ENCODE measurements at places on chromosomes 6 and 20.

- peak; percentile 82 for DNase-seq
Observed at GRCh38 chr20:32702706-32703425, 29.1 kb upstream of the C20orf203 start.

DNA sequence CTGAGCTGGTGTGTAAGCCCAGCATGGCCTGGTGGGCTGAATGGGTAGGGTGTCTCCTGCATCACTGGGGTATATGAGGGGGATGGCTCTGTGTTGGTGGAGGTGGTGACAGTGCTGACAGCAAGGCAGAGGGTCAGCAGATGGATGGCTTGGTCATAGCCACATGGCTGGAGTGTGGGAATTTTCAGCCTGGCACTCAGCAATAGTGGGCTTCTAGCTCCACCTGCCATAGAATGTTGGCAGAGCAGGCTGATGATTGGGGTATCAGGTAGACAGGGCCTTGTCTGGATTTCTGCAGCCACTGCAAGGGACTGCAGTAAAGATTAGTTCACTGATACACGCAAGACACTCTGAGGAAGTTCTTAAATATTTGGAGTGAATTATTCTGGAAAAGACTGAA lies 137.5 kb upstream of the BACH2 start:
- DNase-seq: no peak

DNA sequence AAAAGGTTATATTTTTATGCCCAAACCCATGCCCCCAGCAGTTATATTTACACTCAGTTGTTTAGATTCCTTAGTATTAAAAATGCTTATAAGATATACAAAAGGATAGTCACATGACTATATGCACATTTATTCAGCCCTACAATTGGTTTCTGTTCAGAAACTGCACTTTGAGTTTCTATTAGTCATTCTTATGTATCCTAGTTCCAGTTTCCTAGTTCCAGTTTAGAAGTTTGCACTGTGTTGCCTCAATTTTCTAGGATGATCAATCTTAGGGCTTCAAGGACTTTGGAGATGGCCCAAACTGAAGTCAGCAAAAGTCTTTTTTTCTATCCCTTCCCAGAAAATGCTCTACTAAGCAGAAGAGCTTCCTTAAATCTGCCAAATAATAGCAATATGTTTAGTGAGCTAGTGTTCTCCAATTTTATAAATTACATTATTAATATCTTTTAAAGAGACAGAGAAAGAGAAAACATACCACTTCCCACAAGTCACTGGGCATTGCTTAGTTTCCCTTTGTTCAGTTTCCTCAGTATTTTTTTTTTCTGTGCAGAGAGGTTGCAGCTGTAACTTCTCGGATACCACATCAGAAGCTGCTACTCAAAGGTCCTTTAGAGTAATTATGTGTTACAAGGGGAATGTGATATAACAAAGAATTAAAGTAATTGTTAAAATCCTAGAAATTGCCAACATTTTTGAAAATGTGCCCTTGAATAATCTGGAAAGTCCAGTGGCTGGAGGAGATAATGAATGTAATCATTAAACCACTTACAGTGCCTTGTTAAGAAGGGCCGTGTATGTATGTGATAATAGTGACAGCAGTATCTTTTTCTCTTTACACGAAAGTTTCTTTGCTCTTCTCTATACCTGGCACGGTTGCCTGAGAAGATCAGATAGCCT lies 138.8 kb downstream of the KHDRBS2 start:
- DNase-seq: no peak

GRCh38 chr6:146861029-146861563 lies 262.3 kb downstream of the ADGB start:
- no peak for DNase-seq

DNA sequence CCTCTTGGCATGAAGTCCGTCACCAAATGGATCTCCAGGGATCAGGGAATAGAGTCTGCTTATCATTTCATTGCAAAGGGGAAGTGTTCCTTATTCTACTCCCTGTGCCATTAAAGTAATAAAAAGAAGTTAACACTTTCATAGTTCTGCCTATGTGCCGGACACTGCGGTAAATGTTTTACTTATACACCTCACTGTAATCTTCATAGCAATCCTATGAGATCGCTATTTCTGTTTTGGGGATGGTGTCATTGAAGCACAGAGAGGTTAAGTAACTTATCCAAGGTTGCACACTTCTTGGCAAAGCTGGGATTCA lies 177.7 kb downstream of the TSHZ2 start:
- no peak for DNase-seq

DNA sequence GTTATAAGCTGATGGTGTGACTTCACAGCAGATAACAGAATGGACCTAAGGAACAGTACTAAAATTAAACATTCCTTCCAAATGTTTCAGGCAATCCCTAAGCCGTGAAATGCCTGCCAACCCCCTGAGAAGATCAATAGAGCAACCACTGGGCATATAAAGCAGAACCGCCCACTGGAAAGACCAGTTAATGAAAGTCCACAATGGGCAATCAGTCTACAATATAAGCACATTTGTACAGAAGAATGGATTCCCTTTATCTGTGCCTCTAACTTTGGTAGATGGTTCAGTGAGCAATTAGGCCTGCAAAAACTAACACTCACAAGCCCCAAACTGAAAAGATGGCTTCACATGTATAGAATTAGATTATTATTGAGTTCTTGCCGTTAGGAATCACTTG lies 286.6 kb downstream of the UBE3D start:
- DNase-seq: no peak

DNA sequence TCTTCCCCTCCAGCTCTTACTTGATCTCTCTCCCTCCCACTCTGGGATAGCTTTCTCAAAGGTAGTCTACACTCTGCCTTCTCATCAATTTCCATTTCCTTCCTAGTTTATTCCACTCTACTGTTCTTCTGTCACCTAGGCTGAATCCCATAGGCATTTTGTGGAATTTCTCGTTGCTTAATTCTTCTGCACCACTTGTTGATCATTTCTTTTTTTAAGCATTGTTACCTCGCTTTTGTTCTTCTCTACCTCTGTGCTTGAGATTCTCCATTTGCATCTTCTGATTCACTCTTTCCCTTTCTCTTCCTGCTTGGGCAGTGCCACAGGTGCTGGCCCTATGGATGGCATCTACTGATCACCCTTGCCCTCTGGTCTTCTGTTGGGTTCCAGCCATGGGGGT lies 567.2 kb downstream of the CDH26 start:
- no peak for DNase-seq

DNA sequence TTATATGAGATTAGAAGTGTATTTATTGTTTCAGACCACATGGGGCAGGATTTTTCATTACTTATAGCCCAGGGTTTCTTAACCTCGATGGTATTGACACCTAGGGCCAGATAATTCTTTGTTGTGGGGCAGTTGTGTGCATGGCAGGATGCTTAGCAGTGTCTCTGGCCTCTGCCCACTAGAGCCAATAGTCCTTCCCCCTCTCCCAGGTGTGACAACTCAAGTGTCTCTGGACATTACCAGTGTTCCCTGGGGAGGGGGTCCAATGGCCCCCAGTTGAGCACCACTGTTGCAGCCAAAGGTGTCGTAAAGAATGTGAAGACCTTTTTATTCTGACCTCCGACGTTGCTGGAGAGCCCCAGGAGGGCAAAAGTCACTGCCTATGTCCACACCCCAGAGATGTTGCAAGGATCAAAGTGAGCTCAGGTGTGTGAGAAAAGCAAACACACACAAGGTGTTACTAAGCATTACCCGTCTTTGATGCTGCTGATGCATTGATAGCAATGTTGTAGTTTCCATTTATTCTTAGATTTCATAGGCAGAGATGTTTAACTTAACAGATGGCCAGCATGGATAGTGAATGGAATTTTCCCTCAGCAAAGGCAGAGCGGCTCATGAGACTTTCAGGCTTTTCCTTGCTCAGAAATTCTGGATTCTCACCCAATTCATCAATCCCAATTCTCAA lies 22.2 kb downstream of the BANF2 start:
- DNase-seq: no peak

DNA sequence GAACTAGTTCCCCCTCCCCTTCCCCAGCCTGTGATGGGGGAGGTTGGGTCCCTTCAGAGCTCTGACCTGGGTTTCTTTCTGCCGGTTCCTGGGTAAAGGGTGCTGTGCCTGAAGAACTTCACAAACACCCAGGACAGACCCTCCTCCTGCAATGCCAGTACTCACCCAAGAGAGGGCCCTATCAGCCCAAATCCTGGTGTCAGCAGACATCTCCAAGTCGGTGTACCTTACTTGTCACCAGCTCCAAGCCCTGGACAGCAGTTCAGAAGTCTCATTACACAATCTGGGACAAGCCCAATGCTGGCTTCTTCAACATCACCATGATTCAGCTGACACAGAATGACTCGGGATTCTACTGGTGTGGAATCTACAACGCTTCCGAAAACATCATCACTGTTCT lies 467 bp downstream of the TREML4 start:
- no peak for DNase-seq

DNA sequence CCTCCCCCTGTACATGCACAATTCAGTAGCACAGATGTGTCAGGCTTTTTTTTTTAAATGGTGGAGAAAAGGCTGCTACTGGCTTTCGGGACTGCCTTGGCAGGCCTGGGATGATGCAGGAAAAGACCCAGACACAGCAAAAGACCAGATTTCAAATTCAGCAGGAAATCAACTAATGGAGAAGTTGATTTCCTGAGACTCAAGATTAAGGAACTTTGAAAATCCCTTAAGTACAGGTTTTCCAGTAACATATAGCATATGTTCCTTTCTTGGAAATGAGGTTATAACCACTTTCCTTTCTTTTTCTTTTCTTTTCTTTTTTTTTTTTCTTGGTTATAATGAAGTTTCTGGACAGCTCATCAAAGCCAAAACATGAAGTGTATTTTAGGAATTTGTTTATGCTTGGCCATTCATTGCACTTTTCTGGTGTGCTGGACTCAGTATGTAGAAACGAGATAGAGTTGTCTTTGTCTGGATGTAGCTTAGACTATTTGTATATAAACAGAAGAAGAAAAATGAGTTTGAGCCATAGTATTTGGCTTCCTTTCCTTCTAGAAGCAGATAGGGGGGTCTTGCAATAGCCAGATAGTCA lies 119.4 kb downstream of the SASH1 start:
- no peak for DNase-seq

DNA sequence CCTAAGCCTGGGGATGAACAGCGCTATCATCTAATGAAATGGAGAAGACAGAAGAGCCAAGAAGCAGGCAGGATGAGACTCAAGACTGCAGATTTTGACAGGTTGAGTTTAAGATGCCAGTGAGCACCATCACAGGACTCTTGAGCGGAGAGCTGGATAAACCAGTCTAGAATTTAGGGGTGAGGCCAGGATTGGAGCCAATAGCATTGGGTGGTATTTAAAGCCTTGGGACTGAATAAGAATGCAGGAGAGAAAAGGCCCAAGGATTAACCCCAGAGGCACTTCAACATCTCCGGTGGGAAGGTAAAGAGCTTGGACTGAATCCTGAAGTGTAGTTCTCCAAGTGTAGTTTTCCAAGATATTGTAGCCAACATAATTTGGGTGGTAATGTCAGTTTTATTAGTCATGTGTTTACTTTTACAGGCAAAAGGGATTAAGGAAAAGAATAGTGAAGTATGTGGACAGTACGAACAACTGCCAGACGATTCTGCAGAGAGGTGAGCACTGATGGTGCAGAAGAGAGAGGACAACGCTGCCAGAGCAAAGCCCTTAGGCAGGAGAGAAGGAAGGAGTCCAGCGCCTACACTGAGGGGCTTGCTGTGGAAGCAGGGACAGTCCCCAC lies 85.2 kb downstream of the DTNBP1 start:
- DNase-seq: no peak

DNA sequence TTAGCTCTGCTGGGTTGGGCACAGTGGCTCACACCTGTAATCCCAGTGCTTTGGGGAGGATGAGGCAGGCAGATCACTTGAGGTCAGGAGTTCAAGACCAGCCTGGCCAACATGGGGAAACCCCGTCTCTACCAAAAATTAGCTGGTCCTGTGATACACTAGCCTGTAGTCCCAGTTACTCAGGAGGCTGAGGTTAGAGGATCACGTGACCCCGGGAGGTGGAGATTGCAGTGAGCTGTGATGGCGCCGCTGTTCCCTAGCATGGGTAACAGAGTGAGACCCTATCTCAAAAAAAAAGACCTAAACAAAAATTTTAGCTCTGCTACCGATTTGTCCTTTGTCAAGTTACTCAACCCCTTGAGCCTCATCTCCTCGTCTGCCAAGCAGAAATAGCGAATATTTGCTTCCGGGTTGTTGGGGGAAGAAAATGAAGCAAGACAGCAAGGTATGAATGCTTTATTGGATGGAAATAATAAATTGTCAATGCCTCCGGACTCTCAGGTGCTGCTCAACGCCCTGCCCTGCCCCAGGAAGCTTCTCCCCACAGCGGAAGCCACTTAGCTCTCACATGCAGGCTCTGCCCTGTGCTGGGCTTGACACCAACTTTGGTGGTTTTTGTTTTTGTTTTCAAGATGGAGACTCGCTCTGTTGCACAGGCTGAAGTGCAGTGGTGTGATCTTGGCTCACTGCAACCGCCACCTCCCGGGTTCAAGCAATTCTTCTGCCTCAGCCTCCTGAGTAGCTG lies 24.9 kb upstream of the ITCH start:
- no peak for DNase-seq

DNA sequence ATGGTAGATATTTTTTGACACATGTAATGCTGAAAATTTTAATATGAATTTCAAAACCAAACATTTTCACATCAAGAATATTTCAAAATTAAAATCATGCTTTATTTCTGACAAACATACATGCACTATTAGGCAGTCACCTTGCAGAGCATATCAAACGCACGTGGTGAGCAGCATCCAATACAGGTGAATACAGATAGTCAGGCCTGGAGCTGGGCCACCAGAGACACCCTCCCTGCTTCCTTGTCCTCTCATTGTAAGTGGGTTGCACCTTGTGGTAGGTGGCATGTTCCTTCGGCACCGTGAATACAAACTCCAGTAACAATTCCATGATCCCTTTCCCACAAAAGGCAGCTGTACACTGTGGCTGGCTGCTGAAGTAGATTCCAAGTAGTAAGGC lies 8.9 kb downstream of the REV3L start:
- no peak for DNase-seq

DNA sequence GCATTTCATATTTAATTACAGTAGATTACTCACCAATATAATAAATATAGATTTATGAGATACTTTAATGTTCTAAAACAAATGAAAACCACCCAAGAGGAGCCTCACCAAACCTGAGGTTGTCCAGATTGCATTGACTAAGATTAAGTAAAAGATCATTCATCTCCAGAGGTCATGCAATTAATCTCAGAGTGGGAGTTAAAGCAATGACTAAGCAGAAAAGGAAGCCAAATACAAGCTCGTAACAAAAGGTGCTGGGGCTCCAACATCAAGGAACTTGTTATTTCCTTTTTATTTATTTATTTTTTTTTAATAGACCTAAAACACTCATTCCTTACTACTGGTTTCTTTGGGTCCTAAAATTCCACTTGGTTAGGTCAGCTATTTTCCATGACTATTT lies 57.7 kb downstream of the RSPO3 start:
- DNase-seq: no peak

- no peak for DNase-seq
Observed at GRCh38 chr6:137805622-137806021, 61.4 kb upstream of the TNFAIP3 start.

GRCh38 chr6:21666201-21666691 lies 72.7 kb downstream of the SOX4 start:
- DNase-seq: peak; percentile 51

- DNase-seq: no peak
Observed at GRCh38 chr20:54083459-54083858, 13.1 kb upstream of the BCAS1 start.

Data from NCI-H1105 (cell line).